Osteocyte (in vitro differentiated cells): ENCODE measurements at places on chromosomes 11 and 22. TPM values are rescaled to one million over a fixed set of nuclear protein-coding genes. Genes with fewer than 3 reads are reported as not detected.
A peak's percentile ranks its signal among the peaks of the same experiment; 100 is the strongest.

DNA sequence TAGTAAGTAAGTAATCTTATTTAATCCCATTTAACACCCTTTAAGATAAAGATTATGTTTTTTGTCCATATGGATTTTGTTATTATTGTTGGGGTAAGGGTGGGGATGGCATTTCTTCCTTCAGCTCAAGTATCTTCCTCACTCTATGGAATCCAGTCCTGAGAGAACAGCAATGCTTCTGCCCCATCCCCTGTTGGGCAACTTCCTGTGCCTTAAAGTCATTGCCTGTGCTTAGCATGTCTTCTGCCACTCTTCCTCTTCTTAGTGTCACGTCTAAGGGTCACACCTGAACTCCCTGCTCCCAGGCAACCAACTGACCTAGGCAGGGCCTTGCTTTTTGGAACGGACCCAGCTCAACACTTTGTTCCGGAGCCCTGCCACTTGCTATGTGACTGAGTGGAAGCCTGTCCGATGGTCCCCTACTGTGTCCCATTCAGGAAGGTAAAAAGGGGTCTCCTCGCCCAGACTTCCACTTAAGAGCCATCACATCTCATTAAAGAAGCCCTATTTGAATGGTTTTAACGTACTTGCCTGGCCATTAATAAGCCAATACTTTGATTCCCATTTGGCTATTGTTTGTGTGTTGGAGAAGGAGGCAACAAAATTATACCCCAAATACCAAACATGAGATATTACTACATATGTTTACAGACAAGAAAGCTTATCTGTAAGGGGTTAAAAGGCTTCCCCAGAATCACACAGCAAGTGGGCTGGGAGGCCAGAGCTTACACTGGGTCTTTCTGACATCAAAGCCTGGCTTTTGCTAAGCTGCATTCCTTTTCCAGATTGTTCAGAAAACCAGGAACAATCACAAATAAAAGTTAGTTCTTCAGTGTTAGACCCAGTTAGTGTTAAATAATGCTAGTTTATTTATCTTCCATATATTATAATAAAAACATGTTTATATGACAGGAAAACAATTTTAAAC, 59.2 kb downstream of the RAB38 start:
- DNase-seq: no peak

DNA sequence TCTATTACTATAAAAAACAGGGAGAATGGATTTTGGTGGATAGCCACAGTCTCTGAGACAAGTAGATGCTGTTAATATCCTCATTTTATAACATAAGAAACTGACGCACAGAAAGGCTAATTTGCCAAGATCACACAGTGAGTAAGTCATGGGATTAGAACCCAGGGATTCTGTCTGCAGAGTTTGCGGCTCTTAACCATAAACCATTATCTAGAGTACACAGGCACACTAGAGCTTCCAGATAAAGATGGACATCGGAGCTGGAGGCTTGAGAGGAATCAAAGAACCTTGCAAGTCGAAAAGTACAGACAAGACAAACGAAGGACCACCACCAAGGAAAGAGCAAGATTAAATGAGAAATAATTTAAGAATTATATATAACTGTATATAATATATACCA, 11.3 kb downstream of the LGALS12 start:
- no peak for DNase-seq

GRCh38 chr11:43936076-43936475, 6.4 kb upstream of the C11orf96 start:
- DNase-seq: no peak

DNA sequence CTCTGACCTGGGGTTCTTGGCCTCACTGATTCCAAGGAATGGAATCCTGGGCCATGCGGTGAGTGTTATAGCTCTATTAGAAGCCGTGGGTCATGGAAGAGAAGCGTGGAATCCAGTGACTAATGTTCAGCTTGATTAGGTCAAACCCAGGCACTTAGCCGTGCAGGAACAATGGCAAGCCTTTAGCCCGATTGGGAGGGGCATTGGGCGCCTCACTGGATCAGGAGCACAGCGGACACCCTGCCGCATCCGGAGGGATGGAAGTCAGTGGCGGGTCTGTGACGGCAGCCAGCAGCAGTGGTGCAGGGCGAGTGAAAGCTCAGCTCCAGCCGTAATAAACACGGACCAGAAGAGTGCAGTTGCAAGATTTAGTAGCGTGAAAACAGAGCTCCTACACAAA, 20.5 kb upstream of the SLC17A6 start:
- DNase-seq: no peak

DNA sequence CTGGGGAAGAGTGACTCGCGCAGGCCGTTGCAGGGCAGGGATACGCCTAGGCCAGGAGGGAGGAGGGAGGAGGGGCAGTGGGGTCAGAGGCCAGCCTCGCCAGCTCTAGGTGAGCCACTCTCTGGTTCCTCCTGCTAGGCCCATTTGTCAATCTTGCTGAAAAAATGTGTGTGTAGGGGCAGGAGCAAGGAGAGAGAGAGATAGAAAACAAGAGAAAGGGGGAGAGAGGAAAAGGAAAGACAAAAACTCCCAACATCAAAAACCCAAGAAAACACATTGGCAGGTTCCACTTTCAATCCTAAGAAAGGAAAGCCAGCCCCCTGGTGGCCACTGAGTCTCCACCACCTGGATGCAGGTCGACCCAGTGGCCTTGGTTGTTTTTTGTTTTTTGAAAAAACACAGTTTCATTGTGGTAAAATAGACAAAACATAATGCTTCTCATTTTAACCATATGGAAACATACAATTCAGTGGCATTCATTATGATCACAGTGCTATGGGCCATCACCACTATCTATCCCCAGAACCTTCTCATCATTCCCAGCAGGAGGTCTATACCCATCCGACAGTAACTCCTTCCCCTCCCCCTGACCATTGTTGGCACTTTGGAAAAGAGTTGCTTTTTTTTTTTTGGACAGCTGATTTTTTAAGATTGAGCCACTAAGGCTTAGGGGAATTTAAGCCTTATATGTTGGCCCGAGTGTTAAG, 10.9 kb downstream of the OMP start:
- DNase-seq: no peak

DNA sequence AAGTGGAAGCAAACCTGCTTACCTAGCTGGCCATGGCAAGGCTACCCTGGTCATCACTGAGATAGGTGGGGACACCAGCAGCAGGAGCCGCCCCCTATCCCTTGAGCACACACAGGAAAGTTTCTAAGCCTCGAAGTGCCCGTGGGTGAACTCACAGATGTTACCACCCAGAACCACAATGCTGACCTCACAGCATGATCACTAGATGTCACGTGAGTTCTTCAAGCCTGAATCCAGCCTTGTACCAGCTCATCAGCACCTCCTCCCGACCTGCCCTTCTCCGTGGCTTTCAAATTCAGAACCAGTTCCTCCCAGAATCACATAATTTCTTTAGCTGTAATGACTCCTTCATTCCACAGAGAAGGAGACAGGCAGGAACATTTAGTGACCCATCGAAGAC, 24.7 kb upstream of the TIMP3 start:
- no peak for DNase-seq

DNA sequence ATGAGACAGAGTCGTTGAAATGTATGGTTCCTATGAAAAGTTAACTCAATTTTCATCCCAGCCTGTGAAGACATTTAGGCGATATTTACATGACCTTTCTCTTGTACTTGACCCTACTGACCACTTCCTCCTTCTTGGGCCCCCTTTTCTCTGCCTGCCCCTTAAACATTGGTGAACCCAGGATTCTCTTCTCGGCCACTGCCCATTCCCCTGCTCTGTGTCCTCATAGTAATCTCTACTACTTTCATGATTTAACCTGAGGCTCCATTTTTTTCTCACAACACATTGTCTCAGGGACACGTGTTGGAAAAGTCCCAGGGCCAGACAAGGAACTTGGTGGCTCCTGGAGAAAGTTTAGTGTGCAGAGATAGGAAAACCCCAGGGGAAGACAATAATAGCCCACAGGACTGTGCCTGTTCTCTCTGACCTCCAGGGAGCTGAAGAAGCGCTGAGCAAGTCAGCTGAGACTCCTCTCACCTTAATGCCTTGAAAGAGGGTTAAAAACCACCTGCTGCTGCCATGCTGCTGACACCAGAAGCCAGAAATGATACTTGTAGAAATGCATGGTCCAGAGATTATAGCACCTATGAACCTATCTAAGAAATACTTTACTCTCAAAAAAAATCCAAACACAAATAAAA, 42.5 kb upstream of the SPATA19 start:
- DNase-seq: peak; percentile 21

DNA sequence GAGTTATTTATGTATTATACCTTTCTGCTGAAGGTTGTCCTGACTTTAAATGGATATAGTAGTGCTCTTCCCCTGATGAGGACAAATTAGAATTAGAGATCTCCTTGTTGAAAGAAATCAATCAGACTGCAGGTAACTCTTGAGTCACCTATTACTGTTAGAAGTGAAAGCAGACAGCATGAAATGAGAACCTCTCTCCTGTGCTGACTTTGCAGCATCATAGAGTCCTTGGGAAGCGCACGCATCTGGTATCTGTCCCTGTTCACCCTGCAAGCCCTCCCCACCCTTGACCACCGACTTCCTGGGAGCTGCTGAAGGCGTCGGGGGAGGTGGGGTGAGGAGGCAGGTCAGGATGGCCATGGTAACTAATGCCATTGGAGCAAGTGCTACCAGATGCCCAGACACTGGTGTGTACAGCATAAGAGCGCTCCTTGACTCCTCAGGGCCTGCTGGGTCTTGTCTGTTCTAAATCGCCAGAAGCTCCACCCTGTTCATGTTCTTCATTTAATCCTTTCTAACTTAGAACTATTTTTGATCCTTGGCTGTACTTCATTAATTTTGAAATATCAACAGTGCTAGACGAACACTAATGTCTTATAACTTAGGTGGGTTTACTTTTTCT, 143.9 kb downstream of the WNT7B start:
- no peak for DNase-seq

DNA sequence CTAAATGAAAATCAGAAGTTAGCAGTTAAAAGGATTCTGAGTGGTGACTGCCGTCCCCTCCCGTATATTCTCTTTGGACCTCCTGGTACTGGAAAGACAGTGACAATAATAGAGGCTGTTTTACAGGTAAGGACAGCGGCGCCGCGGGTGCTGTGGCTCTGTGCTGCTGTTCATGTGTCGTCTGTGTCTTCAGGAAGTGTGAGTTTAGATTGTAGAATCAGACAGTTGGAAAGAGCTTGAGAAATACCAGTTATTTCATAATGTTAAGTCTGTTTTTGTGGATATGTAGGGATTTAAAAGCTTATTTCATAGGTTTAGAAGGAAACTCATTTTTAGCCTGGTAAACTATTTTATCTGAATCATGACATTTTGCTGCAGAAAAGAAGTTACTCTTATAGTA, 27.4 kb upstream of the PANX2 start:
- no peak for DNase-seq

Gene C11orf65
- 0.35 and 0.91 TPM in 2 replicates for total RNA-seq

Gene CALCB
- not detected in 2 replicates for total RNA-seq

Gene ZNF280A
- total RNA-seq: not detected in 2 replicates
